ENCODE measurements at places on chromosomes 6 and 20.

DNA sequence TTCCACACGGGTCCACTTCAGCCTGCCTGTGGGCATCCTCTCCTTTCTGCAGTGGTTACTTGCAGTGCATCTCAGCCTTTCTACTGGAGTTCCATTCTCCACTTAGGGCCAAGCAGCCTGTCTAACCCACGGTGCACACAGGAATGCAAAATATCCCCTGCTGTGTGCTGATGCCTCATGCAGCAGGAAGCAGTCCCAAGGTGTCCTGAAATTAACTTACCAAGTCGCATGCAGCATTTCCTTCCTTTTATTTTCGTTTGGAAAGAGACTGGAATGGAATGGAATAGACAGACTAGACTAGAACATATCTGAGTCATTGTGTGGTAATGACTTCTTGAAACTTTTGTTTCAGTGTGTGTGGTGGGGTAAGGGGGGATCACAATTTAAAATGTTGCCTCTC is 25.9 kb upstream of the FOXQ1 start:
- no peak for DNase-seq

DNA sequence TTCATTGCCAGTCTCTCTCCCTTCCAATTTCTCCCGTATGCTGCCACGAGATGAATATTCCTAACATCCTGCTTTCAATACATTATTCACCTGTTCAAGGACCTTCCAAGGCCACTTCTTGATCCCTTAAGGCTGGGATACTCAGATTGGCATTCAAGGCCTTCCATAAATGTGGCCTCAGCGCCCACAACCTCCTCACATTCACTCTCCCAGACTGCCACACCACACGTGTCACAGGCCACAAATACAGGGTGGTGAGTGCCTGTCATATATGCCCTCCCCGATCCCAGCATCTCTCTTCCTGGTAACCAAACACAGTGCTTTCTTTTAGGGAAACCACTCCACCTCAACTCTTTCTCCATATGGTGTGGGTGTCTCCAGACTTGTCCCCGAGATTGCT is 55.5 kb downstream of the TTI1 start:
- no peak for DNase-seq

DNA sequence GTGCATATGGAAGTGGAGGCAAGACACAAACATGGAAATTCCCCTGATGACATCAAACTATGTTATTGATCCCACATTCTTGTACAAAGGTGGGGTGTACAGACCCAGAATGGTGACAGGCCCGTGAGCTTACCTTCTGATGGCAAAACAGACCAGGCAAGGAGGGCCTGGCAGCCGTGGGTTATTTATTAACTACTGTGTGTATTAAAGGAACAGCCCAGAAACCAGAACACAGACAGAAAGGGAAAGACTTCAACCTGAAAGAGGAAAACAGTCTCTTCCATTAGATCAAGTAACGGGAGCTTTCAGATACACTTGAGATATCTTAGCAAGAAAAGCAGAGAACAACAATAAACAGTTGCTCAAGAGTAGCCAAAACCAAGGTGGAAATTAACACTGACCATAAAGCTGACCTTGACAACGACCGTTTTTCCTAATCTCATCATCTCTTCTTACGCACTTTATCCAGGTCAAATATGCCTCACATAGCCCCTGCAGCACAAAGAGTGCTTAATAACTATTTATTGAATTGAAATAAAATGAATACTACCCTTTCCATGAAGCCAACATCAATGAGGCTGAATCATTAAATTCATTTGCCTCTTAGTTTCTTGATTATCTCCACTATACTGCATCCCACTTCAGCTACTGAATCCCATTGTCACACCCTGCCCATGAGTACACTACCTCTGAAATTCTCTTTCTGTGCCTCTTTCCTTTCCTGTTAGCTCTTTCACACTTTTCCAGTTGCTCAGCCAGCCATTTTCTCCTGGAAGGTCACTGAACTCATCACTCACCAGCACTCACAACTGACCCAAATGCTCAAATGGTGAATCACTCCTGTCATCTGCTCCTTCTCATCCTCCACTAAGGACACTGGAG is 67.4 kb downstream of the MOXD1 start:
- no peak for DNase-seq

DNA sequence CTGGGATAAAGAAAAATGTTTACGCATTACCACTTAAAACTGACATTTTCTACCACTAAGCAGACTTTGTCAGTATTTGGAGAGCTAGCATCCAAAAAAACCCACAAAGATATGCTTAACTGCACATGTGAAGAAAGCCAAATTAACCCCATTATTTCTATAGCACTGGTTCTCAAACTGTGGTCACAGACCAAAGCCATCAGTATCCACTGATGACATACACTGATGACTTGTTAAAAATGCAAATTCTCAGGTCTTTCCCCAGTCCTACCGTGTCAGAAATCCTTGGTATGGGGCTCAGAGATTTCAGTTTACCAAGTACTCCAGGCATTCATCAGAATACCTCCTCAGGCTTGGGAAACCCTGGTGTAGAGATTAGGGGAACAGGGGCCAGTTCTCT is 230.2 kb downstream of the PTPRK start:
- DNase-seq = no peak

DNA sequence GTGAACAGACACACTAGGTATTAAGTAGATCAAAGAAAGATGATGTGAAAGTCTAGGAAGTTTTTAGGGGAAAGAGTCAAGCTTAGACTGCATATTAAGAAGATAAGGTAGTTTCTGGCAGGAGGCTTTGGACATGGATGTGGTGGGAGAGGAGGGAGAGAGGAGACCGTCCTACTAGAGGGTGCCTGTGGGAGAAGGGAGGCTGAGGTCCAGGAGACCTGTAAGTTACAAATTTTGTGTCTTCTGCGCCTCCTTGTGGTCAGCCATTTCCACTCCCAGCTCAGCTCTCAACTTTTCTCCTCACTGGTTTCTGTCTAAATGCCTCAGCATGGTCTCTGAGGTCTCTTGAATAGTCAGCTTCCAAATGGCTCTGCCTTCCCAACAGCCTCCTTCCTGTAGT is 193.5 kb downstream of the UNC5CL start:
- no peak for DNase-seq

GRCh38 chr20:46647469-46647868 is 3.8 kb downstream of the SLC13A3 start:
- DNase-seq = no peak
